ENCODE measurements at places on chromosomes 2 and 18.

GRCh38 chr2:73821227-73821626 lies 7.5 kb upstream of the STAMBP start:
- DNase-seq, result no peak

GRCh38 chr2:158297120-158297519 lies 159.4 kb downstream of the CCDC148 start:
- no peak for DNase-seq

- DNase-seq, result no peak
These were observed 32.3 kb downstream of the CXCR4 start for GRCh38 chr2:136085453-136086209.

- DNase-seq, result no peak
These were observed 108.4 kb downstream of the TACR1 start for GRCh38 chr2:75090770-75091515.

GRCh38 chr2:28390746-28391563 lies 1.7 kb upstream of the FOSL2 start:
- no peak for DNase-seq

GRCh38 chr2:70035344-70035844 lies 51.9 kb upstream of the PCBP1 start:
- DNase-seq, result no peak

DNA sequence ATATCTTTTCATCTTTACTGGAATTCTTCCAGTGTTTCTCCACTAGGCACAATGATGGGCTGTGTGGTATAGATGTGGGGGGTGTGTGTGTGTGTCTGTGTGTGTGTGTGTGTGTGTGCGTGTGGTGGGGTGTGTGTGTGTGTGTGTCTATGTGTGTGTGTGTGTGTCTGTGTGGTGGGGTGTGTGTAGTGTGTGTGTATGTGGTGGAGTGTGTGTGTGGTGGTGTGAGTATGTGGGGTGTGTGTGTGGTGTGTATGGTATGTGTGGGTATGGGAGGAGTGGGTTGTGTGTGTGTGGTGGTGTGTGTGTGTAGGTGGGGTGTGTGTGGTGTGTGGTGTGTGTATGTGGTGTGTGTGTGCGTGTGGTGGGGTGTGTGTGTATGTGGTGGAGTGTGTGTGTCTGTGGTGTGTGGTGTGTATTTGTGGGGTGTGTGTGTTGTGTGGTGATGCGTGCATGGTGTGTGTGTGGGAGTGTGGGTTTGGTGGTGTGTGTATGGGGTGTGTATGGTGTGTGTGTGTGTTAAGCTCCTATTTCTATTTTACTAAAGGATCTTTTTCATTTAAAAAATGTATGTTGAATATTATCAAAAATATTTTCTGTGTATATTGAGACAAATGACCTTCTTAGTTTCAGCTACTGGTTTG lies 84.2 kb downstream of the IRS1 start:
- DNase-seq, result no peak

Data from CD4-positive, alpha-beta T cell treated with Interleukin-2 at 100 ng/mL for 4 hours (primary cell).